Stimulated activated CD4-positive, alpha-beta T cell treated with anti-CD3 and anti-CD28 coated beads, Interleukin-2, amount 100 ng/mL, for 24 hours (primary cell): ENCODE measurements at places on chromosomes 2 and 18.

DNA sequence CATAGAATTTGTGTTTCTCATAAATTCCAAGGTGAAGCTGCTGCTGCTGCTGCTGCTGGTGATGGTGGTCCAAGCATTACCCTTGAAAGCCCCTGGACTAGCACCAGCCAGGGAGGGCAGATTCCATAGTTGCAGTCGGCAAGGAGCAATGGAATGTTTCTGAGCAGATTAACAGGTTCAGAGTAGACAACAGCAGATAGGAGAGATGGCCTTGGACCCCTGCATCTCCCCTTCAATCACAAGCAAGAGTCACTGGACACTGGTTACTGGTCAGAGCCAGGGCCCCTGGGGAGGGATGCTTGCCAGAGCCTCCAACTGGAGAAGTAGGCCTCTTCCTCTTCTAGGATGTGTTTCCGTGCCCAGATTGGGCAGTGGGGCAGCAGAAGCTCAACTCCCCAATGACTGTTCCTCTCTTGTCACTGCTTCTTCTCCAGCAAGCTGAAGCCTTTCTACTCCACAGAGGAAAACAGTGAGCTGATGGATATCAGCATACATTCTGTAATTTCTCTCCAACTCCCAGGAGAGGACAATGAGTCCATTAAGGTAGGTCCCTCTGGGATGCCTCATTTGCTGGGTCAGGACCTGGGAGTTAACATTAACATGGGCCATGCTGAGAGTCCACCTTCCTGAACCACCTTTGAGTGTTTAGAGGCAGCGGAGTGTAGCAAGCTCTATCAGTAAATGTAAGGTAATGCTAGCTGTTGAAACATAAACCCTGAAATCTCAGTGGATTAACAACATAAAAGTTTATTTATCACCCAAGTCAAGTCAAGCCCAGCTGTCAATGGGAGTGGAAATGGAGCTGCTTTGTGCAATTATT lies 35.3 kb downstream of the MROH2A start:
- DNase-seq, result no peak

DNA sequence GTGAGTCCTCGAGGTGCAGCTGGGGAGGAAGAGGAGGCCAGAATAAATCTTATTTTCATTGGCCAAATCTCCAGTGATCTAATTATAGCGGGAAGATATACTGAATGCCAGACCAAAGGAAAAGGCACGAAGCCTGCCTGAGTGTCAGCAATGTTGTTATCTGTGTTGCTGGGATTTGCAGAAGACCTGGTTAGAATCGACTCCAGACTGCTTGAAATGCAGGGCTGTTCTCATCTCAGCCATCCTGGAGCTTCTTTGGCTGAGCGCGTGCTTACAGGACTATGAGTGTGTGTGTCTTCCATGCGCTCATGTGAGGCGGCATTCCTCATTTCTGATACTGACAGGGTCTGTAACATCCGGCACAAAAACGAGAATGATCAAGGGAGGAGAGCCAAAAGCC lies 81.2 kb downstream of the TSN start:
- DNase-seq, result no peak

DNA sequence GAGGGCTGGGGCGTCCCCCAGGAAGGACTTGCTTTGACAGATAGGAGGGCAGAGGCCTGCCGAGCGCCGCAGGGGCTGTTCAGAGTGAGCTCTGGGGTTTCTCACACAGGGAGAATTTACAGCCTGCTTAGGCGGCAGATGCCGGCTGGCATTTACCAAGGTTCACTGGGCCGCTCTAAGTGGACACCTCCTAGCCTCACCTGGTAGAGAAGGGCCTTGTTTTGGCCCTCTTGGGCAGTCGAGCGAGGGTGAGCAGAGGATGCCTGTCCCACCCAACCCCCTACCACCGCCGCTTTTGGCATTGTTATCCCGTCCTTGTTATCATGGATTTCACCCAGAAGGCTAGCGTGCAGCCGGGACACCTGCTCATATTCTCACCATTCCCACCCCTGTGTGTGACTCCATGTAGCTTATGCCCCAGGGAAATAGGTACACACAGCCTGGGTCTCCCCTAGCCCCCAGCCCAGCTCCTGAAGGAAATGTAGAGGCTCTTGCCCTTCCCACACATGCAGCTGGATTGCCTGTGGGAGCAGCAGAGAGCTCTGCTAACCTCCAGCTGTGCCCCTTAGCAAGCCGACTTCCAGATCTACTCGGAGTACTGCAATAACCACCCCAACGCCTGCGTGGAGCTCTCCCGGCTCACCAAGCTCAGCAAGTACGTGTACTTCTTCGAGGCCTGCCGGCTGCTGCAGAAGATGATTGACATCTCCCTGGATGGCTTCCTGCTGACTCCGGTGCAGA lies 52.4 kb downstream of the FAM168B start:
- DNase-seq, result no peak

DNA sequence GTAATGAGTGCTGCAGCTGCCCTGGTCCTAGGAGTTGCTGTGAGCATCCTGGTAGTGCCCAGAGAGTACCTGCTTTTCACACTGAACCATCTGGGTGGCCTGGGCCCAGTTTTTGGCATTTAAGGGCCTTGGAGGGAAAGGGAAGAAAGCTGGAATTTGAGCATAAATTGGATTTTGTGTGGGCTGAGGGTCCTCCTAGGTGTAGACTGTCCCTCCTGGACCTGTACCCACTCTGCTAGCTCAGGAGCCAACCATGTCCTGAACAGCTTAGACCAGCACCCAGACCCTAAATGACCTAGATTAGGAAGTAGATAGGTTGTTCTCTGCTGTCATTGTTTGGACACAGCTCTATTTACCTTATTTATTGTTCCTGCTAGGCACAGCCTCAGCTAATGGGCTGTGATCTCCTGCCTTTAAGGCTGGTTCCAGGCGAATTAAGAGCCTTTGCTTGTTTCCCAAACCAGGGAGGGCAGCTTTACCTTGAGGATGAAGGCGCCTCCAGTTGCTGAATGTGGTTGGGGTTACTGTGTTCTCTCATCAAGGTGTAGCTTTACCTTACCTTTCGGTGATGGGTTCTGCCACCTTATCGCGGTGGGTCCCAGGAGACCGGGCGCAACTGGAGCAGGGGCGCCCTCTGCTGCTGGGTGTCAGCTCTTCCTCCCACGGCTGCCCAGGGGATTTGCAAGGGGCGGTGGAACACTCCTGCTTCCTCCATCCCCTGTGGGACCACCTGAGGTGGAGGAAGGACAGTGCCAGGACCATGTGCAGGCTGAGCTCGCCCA lies 34.4 kb downstream of the ITGA6 start:
- peak; percentile 82 for DNase-seq

GRCh38 chr18:74905247-74905646 lies 303.7 kb downstream of the PTGR3 start:
- DNase-seq, result no peak

- DNase-seq, result peak; percentile 50
These were observed at the start of gene CYTIP for GRCh38 chr2:157443795-157444640. CYTIP (minus strand) TSS chr2:157444089; CDS start chr2:157444020, 69 bp downstream.

- DNase-seq, result no peak
These were observed 34.3 kb downstream of the TWIST2 start for GRCh38 chr2:238882082-238882755.

DNA sequence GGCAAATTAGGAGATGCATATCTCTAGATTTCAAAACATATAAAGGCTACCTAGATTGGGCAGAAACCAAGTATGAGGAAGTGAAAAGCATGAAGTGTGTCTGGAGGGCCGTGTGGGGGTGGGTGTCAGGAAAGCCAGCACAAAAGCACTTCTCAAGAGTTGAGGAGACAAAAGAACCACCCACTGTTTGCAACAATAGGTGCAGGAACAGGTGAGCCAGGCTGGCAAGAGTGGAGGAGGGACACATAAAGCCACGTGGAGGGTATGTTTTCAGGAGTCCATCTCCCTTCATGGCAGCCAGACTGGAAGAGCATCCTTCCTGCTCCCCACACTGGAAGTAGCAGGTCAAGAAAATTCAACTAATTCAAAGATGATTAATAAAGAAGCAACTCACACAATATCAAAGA lies 96.4 kb downstream of the CERS6 start:
- DNase-seq, result no peak

GRCh38 chr2:136310797-136311603 lies 193.1 kb upstream of the CXCR4 start:
- no peak for DNase-seq

DNA sequence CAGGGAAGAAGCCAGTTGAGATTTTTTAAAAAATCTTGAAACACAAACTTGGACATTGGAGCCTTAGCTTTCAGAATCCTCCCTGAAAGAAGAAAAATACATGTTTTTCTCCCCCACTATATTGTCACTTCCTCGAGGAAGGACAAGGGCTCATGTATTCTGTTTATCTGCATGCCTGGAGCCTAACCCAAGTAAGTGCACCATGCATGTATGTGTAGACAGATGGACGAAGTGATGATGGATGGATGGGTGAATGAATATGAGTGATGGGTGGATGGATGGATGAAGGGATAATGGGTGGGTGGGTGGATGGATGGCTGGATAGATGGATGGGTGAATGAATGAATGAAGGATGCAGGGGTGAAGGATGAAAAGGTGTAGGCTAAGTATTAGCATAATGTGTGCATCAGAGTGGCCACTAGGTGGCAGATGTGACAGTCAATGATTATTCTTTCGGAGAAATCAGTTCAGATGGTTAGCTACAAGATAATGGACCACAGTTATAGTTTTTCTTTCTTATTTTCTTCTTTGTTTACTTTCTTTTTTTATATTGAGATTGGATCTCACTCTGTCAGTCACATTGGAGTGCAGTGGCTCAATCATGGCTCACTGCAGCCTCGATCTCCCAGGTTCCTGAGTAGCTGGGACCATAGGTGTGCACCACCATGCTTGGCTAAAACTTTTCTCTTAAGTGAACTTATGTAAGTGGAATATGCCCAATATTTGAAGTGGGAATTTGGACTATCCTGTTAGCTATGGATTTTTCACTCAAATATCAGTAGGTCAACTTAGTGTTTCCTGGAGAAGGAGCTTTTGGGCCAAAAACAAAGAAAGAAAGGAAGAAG lies 18.5 kb upstream of the CCDC93 start:
- DNase-seq, result peak; percentile 42

- no peak for DNase-seq
These were observed 30.6 kb upstream of the CREB1 start for GRCh38 chr2:207499114-207499513.

DNA sequence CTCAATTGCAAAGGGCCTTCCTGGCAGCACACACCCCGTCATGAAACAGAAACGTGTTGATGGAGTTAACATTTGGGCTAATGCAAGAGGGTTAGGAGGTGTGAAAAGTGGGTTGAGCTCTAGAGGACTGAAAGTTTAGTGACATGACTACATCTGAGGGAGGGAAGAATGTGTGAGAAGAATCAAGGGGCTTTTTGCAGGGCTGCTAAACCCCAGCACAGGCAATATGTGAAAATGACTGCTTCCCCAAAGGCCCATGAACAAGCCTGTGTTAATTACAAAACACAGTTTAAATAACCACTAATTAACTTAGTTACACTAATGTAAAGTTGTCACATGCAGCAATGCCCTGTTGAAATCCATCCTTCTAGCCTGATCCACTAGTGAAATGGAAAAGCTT lies 63.4 kb upstream of the PEX13 start:
- no peak for DNase-seq

DNA sequence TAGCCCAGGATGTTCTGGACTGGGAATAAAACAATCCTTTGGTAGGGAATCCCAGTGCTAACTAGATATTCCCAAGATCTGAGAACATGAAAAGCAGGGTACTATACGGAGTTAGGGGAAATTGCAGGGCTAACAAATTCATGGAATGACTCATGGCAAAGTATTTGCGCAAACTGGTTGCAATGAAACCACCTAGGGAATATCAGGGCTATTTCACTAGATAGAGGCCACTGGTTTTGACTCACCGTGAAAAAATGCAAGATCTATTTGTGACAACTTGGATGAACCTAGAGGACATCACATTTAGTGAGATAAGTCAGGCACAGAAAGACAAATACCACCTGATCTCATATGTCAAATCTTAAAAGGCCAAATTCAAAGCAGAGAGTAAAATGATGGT lies 233.3 kb downstream of the MBD2 start:
- DNase-seq, result no peak

GRCh38 chr2:156756516-156756915 lies 320.3 kb downstream of the GPD2 start:
- no peak for DNase-seq

- DNase-seq, result no peak
These were observed 56.1 kb upstream of the C2orf15 start for GRCh38 chr2:99085421-99085820.

DNA sequence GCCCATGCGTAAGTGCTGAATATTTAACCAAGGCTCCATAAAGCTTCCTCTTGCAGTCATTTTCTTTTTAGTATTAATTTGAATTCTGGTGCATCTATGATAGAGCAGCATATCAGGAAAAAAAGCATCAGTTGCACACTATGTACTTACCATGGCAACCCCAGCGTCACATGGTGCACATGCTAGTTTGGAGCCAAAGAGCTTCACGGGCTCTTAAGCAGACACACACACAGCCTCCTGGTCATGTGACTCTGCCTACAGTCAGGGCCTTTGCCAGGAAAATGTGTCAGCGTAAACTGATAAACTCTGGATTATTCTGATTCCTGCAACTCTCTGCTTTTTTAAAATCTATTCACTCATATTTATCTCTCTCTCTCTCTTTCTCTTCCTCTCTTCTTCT lies 30.2 kb downstream of the NYAP2 start:
- DNase-seq, result no peak

DNA sequence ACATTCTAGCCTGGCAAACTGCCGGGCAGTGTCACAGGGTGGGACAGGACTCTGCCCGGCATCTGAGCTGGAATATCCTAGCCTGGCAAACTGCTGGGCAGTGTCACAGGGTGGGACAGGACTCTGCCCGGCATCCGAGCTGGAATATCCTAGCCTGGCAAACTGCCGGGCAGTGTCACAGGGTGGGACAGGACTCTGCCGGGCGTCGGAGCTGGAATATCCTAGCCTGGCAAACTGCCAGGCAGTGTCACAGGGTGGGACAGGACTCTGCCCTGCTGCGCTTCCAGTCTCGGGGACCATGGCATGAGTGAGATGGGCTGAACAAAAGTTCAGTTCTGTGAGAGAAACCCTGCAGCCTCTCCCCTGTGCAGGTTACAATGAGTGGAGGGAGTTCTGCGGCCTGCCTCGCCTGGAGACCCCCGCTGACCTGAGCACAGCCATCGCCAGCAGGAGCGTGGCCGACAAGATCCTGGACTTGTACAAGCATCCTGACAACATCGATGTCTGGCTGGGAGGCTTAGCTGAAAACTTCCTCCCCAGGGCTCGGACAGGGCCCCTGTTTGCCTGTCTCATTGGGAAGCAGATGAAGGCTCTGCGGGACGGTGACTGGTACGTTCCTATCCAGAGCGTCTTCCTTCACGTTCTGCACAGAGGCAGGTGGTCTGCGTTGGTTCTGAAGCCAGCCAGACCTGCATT lies 80.3 kb downstream of the TPO start:
- no peak for DNase-seq

GRCh38 chr2:85844486-85844885 lies 44.3 kb downstream of the ST3GAL5 start:
- DNase-seq, result no peak
